ENCODE measurements at places on chromosomes 11 and 22.

DNA sequence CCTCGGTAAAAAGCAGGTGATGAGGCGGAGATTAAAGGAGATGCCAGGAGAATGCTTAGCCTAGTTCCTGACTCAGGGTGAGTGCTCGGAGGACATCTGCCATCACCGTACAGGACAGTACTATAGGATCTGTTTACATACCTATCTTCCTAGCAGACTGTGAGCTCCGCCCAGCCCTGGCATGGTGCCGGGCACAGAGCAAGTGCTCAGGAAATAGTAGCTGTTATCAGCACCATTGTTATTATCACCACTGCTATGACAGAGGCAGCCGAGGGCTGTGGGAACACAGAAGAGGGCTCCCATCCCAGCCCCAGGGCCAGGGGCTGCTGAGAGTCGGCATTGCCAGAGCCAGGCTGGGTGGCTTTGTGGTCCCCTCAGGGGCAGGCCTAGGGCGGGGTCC, 642 bp upstream of the SEPTIN3 start:
- H3K36me3 ChIP-seq = no peaks in the 10 kb centered on the region
- no peak overlapping the region for H3K4me3 ChIP-seq
- H3K27ac ChIP-seq = no peak overlapping the region
- DNase-seq = no peak
- peaks cover 2% of the 10 kb centered on the region for H3K4me1 ChIP-seq

- peaks cover 40% of the 10 kb centered on the region for H3K27me3 ChIP-seq
- no peak overlapping the region for H3K27ac ChIP-seq
- no peak for DNase-seq
- H3K36me3 ChIP-seq = no peaks in the 10 kb centered on the region
- H3K4me1 ChIP-seq = no peaks in the 10 kb centered on the region
These were observed 20.7 kb downstream of the CACNG2 start for GRCh38 chr22:36682811-36683210.

DNA sequence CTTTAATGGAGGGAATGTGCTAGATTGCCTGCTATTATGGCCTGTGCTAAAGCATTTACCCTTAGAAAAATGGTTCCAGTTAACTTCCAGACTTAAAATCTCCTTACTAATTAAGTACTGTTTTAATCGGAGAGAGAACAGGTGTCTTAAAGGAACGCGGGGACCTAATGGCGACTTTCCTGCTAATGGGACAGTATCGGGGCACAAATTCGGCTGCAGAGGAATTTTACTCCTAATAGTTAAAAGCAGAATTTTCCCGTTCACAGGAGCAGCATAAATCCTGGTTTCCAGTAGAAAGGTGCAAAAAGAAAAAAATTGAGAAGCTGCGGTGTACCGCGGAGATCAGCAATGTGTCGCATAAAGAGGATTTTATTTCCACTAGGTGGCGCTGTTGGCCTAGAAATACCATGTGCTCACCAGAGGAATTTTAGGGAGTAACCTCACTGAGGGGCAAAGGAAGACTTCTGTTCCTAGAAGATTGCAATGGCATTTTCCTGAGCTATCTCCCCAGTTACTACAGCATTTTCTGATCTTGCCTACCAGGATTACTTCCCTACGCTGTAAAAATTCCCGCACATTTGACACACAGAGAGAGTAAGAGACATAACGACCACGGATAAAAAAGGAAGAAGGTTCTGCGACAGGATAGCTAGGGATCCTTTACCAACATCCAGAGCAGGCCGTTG, 44.5 kb downstream of the ZNF280B start:
- H3K4me1 ChIP-seq = no peaks in the 10 kb centered on the region
- no peak overlapping the region for H3K4me3 ChIP-seq
- no peak overlapping the region for H3K27ac ChIP-seq

DNA sequence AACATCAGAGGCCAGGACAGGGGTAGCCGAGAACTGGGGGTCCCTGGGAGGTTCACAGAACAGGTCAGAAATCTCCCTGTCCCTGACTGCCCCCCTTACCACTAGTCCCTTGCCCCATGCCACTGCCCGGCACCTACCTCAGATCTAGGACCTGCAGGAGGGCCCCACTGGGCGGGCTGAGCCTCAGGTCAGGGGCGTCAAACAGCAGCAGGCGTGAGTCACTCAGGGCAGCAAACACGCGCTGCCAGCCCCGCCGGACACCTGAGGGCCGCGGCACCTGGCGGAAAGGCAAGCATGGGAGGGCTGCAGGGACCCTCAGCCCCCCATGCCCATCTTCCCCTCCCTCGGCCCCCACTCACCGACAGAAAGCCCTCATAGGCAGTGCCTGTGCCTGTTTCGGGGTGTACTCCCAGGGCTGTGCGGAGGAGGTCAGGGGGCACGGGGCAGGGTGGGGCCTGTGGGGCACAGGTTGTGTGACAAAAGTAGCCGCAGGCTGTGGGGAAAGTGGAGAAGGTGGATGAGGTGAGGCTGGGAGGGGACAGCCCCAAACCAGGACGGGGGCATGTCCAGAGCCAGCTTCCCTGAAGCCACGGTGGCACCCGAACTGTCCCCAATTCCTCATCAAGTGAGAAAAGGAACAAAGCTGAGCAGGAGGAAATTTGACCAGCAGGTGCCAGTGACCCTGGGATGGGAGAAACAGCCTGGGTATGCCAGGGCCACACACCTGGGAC, 11.8 kb downstream of the CDC42BPG start:
- DNase-seq = no peak
- H3K4me3 ChIP-seq = no peak overlapping the region
- H3K27ac ChIP-seq = no peak overlapping the region
- no peaks in the 10 kb centered on the region for H3K36me3 ChIP-seq

GRCh38 chr11:69981119-69981784, 96.9 kb upstream of the ANO1 start:
- no peak overlapping the region for H3K27ac ChIP-seq
- H3K4me3 ChIP-seq = no peak overlapping the region
- peaks cover 56% of the 10 kb centered on the region for H3K27me3 ChIP-seq
- no peak for DNase-seq
- no peaks in the 10 kb centered on the region for H3K36me3 ChIP-seq

Data from activated naive CD4-positive, alpha-beta T cell treated with anti-CD3 and anti-CD28 coated beads, Interleukin-2, amount 10 ng/mL, durations not matched to agents 7 days and 5 days (primary cell).